ENCODE measurements at places on chromosomes 6 and 20. TPM values are rescaled to one million over a fixed set of nuclear protein-coding genes. Genes with fewer than 3 reads are reported as not detected.

- H3K36me3 ChIP-seq: peaks cover 92% of the 10 kb centered on the region
- H3K4me1 ChIP-seq: peaks cover 15% of the 10 kb centered on the region
- H3K27me3 ChIP-seq: no peaks in the 10 kb centered on the region
- no peak overlapping the region for H3K4me3 ChIP-seq
- no peak for DNase-seq
Observed at GRCh38 chr6:36222924-36223323, 26.4 kb downstream of the BRPF3 start.

- H3K4me3 ChIP-seq: no peak overlapping the region
- peaks cover 6% of the 10 kb centered on the region for H3K36me3 ChIP-seq
- H3K27ac ChIP-seq: no peak overlapping the region
- DNase-seq: no peak
- peaks cover 14% of the 10 kb centered on the region for H3K4me1 ChIP-seq
Observed at GRCh38 chr6:89840538-89840937, 10.9 kb downstream of the CASP8AP2 start.

The TULP1 gene
- total RNA-seq: not detected

GRCh38 chr20:10671221-10671918 is 2.4 kb downstream of the JAG1 start:
- peak overlapping the region; percentile 91 for H3K4me3 ChIP-seq
- peak overlapping the region; percentile 89 for H3K27ac ChIP-seq
- no peaks in the 10 kb centered on the region for H3K27me3 ChIP-seq
- H3K4me1 ChIP-seq: peaks cover 65% of the 10 kb centered on the region

GRCh38 chr6:70574643-70575042 is 7.9 kb downstream of the SDHAF4 start:
- no peak overlapping the region for H3K4me3 ChIP-seq
- H3K27ac ChIP-seq: no peak overlapping the region
- no peaks in the 10 kb centered on the region for H3K27me3 ChIP-seq
- no peak for DNase-seq
- no peaks in the 10 kb centered on the region for H3K4me1 ChIP-seq
- no peaks in the 10 kb centered on the region for H3K36me3 ChIP-seq

DNA sequence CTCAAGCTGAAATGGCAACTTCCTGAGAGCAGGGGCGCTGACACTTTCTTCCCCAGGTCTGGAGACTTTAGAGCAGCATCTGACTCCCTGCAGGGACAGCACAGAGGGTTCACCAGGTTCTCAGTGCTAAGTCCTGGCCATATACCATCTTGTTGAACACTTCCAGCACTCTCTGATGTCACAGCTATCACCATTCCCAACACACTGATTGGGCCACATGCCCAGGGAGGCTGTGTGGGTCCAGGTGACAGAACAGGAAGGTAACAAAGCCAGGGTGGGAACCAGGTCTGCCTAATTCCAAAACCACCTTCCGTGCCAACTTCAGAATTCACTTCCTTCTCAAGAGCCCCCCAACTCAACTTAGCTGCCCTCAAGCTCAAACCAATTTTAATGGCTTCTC is 4.3 kb downstream of the APCDD1L start:
- H3K27ac ChIP-seq: no peak overlapping the region
- no peaks in the 10 kb centered on the region for H3K36me3 ChIP-seq
- no peaks in the 10 kb centered on the region for H3K4me1 ChIP-seq
- H3K4me3 ChIP-seq: no peak overlapping the region

- peak; percentile 98 for DNase-seq
- no peaks in the 10 kb centered on the region for H3K27me3 ChIP-seq
- H3K36me3 ChIP-seq: peaks cover 70% of the 10 kb centered on the region
- H3K4me3 ChIP-seq: no peak overlapping the region
Observed at GRCh38 chr20:17985388-17986018, 16.7 kb downstream of the MGME1 start.

GRCh38 chr6:25188232-25188631 is 90.9 kb upstream of the CARMIL1 start:
- DNase-seq: no peak
- H3K36me3 ChIP-seq: no peaks in the 10 kb centered on the region
- no peaks in the 10 kb centered on the region for H3K4me1 ChIP-seq
- no peak overlapping the region for H3K4me3 ChIP-seq

The TRIM40 gene
- total RNA-seq: 0.13 TPM

The BTN3A1 gene
- total RNA-seq: 8.1 TPM

DNA sequence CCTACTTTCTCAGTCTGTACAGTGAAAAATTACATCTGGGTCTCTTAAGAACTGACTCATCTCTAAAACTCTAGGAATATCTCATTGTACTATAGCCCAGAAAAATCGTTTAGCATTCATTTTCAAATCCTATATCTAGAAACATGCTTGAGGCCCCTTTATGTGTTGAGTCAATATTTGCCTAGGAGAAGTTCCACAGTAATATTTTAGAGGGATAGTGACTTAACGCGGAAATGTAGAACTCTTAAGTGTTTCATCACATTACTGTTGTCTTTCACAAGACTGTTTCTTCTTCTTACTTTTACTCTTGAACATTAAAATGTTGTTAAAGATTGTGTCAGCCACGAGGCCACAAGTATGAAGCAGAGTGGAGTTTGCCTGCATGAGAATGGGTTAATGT is 23.0 kb upstream of the MYLIP start:
- no peak for DNase-seq
- no peaks in the 10 kb centered on the region for H3K36me3 ChIP-seq
- H3K27me3 ChIP-seq: no peaks in the 10 kb centered on the region
- H3K27ac ChIP-seq: no peak overlapping the region

DNA sequence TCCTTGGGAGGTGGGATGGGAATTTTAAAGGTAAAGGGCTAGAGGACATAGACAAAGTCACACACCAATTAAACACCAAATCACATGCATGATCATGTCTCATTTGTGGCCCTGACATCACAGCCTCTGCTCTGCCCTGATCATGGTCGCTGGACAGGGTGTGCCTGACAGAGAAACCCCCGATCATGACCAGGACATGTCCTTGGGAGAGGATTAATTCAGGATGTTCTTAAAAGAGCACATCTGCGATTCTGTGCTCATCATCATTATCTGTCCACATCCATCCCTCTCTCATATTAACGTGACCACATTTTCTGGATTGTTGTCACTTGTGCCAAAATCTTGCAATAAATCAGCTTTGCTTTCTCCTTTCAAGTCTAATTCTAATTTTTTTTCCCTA is 7.7 kb upstream of the PBOV1 start:
- peaks cover 85% of the 10 kb centered on the region for H3K4me1 ChIP-seq
- H3K4me3 ChIP-seq: no peak overlapping the region
- no peaks in the 10 kb centered on the region for H3K27me3 ChIP-seq
- H3K36me3 ChIP-seq: no peaks in the 10 kb centered on the region
- no peak overlapping the region for H3K27ac ChIP-seq
- no peak for DNase-seq

The FAXC gene
- 0.11 TPM for total RNA-seq

GRCh38 chr20:32316667-32317066 is 39.2 kb downstream of the KIF3B start:
- H3K27me3 ChIP-seq: no peaks in the 10 kb centered on the region
- DNase-seq: no peak
- peaks cover 36% of the 10 kb centered on the region for H3K4me1 ChIP-seq
- H3K36me3 ChIP-seq: peaks cover 39% of the 10 kb centered on the region
- H3K4me3 ChIP-seq: no peak overlapping the region

- H3K36me3 ChIP-seq: no peaks in the 10 kb centered on the region
- H3K4me1 ChIP-seq: no peaks in the 10 kb centered on the region
- no peak overlapping the region for H3K27ac ChIP-seq
- H3K27me3 ChIP-seq: no peaks in the 10 kb centered on the region
Observed at GRCh38 chr6:95991906-95992305, 23.9 kb upstream of the FUT9 start.

- H3K27ac ChIP-seq: no peak overlapping the region
- H3K4me1 ChIP-seq: peaks cover 36% of the 10 kb centered on the region
- no peak for DNase-seq
- no peaks in the 10 kb centered on the region for H3K27me3 ChIP-seq
- no peak overlapping the region for H3K4me3 ChIP-seq
- H3K36me3 ChIP-seq: no peaks in the 10 kb centered on the region
Observed at GRCh38 chr6:52741872-52742271, 21.4 kb downstream of the GSTA2 start.

GRCh38 chr20:39713076-39713840 is 751.1 kb downstream of the DHX35 start:
- no peaks in the 10 kb centered on the region for H3K36me3 ChIP-seq
- H3K27ac ChIP-seq: no peak overlapping the region
- H3K27me3 ChIP-seq: no peaks in the 10 kb centered on the region
- DNase-seq: no peak
- no peaks in the 10 kb centered on the region for H3K4me1 ChIP-seq
- no peak overlapping the region for H3K4me3 ChIP-seq

- no peak for DNase-seq
- no peaks in the 10 kb centered on the region for H3K27me3 ChIP-seq
- H3K27ac ChIP-seq: no peak overlapping the region
- no peaks in the 10 kb centered on the region for H3K4me1 ChIP-seq
- no peaks in the 10 kb centered on the region for H3K36me3 ChIP-seq
- no peak overlapping the region for H3K4me3 ChIP-seq
Observed at GRCh38 chr6:69069881-69070280, 434.8 kb downstream of the ADGRB3 start.

The HEBP2 gene
- total RNA-seq: 72.8 TPM

DNA sequence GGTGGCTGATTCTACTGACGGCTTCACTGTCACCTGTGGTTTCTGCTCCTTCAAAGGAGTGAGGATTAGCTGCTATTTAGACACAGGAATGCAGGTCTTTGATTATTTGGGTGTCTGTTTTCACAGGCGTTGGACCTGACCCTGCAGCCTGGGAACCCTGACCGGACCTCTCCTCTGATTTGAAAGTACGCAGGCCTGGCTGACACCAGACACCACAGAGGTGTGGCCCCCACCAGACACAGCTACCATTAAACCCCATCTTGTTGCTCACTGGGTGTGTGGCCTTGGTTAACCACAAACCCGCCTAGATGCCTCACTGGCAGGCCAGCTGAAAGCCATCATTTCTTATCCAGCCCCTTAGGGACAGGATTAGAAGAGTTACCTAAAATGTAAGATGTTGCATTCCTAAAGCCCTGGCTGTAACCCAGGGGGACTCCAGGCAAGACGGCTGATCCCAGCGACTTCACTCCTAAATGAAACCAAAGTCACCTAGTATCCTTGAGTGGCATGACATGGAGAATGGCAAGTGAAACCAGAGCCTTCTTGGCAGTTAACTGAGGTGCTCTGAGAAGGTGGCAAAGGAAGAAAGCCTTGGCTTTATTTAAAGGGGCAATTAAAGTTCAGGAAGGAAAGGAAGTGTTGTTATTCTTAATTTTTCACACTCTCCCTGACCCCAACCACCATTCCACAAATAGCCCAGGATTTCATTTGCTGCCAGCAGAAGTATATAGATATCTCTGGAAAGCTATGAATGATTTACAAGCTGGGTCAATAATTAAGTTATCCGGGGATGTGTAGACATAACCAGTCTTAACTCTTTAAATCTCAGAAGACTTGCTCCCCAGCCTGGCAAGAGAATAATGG is 169.9 kb downstream of the QRSL1 start:
- peak overlapping the region; percentile 49 for H3K4me3 ChIP-seq
- no peaks in the 10 kb centered on the region for H3K36me3 ChIP-seq
- H3K27ac ChIP-seq: peak overlapping the region; percentile 75
- no peaks in the 10 kb centered on the region for H3K27me3 ChIP-seq
- DNase-seq: peak; percentile 77
- peaks cover 61% of the 10 kb centered on the region for H3K4me1 ChIP-seq

GRCh38 chr6:32610682-32611296 is 21.1 kb upstream of the HLA-DRB1 start:
- 0 out of 2 replicates have a peak, but pooled peaks cover 1% of the 10 kb centered on the region for H3K27me3 ChIP-seq
- H3K4me1 ChIP-seq: no peaks in the 10 kb centered on the region
- no peaks in the 10 kb centered on the region for H3K36me3 ChIP-seq
- no peak overlapping the region for H3K27ac ChIP-seq

The ALDH8A1 gene
- total RNA-seq: 3.6 TPM

The XKR7 gene
- not detected for total RNA-seq

The UNC93A gene
- 8.3 TPM for total RNA-seq

DNA sequence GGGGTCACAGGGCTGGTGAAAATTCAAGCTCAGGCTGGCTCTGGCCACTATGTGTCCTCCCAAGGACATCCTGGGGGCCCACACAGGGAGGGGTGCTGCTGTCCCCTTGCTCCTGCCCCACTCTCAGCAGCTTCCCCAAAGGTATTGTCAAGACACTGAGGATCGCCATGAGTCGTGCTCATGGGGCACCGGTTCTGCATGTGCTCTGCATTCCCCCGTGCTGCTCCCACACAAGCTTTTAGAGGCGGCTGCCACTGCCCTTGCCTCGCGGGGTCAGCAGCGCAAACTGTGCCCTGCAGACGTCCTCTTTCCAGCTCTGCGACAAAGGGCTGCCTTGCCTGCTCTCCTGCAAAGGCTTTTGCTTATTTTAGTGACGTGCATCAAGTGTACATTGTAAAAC is 179.8 kb downstream of the ERMARD start:
- H3K4me1 ChIP-seq: no peaks in the 10 kb centered on the region
- H3K36me3 ChIP-seq: no peaks in the 10 kb centered on the region
- no peak overlapping the region for H3K4me3 ChIP-seq

GRCh38 chr6:98894810-98895209 is 52.9 kb downstream of the FBXL4 start:
- no peak overlapping the region for H3K4me3 ChIP-seq
- H3K27me3 ChIP-seq: no peaks in the 10 kb centered on the region
- peaks cover 7% of the 10 kb centered on the region for H3K36me3 ChIP-seq
- H3K27ac ChIP-seq: no peak overlapping the region

- no peaks in the 10 kb centered on the region for H3K36me3 ChIP-seq
- H3K27ac ChIP-seq: no peak overlapping the region
- no peaks in the 10 kb centered on the region for H3K4me1 ChIP-seq
- H3K27me3 ChIP-seq: no peaks in the 10 kb centered on the region
Observed at GRCh38 chr6:67736816-67737215, 898.3 kb upstream of the ADGRB3 start.

DNA sequence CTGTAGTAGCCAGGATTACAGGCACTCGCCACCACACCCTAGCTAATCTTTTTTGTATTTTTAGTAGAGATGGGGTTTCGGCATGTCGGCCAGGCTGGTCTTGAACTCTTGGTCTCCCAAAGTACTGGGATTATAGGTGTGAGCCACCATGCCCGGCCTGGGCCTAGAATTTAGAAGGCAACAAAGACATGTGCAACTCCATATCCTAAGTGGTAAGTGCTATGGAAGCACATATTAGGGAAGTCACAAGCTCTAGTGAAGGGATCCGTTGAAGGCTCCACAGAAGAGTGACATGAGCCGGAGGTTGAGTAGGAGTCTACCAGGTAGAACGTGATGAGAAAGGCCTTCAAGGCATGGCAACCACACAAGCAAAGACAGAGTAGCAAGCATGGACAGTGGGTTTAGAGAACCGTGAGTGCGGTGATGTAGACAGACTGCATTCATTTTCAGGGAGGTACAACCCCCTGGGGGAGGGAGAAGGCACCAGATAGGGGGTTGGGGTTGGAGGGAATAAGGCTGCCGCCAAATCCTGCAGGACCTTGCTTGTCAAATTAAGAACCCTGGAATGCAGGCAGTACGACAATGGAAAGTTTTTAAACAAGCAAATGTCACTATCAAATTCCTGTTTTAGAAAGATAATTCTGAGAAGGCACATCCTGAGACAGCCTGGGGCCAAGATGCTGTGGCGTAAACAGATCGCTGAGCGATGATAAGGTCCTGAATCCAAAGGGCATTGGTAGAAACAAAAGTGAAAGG is 50.2 kb downstream of the ARHGAP18 start:
- peaks cover 20% of the 10 kb centered on the region for H3K36me3 ChIP-seq
- H3K27me3 ChIP-seq: no peaks in the 10 kb centered on the region
- DNase-seq: no peak

The HDGFL1 gene
- total RNA-seq: not detected
